ENCODE measurements at places on chromosomes 3 and 15. TPM values are rescaled to one million over a fixed set of nuclear protein-coding genes. Genes with fewer than 3 reads are reported as not detected.

The PIERCE2 gene
- total RNA-seq: 5.3 TPM

DNA sequence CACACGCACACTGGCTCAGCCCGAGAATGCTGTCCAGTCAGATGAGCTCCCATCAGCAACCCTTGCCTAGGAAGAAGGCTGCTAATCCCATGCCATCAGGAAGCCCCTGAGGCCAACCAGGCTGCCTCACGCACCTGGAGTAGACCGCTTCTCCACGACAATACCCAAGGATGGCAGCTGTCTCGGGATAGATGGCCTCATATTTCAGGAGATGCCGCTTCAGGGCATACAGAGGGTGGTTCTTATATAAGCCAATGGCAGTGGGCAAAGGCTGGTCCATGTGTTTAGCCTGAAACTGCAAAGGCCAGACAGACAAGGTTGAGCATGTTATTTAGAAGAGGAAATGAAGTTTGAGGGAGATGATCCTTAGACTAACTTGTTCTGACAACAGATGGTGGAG is 22.2 kb downstream of the XPC start:
- no peak for DNase-seq

DNA sequence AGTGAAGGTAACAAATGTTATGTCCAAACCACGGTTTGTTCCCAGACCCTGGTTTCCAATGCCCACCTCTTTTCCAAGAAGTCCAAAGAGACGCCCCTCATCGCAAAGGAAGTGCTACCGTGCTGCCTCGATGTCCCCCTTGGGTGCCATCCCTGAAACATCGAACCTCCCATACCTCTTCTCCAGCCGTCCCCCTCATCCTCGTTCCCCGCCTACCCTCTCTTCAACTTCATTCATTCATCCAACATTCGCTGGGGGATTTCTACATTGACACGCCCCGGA is 467 bp downstream of the TIPIN start:
- DNase-seq: no peak

DNA sequence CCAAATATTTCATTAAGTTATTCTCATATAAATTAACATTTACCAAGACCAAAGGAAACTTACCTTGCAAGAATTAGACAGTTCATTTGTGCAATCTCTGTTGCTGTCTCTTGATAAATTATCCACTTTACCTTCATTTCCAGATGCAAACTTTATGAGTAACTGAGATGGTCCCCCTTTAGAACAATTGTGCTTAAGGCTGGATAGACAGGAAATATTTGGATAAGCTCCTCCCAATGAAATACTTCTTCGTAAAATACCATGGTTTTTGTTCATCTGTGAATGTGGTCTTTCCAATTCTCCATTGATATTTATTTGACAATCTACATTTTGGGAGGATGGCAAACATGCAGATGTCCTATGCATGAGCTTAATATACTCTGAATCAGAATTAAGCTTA is 78.2 kb downstream of the NEDD4 start:
- no peak for DNase-seq

DNA sequence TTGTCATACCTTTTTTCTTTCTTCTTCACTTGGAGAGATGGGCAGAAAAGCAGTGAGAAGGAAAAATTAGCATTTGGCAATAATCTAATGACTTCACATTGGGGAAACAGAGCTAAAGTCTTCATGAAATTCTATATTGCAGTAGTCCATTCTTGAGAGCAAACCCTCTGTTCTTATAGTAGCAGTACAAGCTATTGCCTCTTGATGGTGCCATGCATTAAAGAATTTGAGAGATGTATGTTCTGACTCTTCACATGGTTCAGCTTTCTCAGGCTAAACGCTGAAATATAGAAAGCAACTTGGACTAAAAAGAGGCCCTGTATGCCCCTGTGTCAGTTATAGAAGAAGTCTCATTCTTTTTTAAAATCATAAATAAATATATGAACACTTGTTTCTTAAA is 36.0 kb downstream of the PHLDB2 start:
- no peak for DNase-seq

DNA sequence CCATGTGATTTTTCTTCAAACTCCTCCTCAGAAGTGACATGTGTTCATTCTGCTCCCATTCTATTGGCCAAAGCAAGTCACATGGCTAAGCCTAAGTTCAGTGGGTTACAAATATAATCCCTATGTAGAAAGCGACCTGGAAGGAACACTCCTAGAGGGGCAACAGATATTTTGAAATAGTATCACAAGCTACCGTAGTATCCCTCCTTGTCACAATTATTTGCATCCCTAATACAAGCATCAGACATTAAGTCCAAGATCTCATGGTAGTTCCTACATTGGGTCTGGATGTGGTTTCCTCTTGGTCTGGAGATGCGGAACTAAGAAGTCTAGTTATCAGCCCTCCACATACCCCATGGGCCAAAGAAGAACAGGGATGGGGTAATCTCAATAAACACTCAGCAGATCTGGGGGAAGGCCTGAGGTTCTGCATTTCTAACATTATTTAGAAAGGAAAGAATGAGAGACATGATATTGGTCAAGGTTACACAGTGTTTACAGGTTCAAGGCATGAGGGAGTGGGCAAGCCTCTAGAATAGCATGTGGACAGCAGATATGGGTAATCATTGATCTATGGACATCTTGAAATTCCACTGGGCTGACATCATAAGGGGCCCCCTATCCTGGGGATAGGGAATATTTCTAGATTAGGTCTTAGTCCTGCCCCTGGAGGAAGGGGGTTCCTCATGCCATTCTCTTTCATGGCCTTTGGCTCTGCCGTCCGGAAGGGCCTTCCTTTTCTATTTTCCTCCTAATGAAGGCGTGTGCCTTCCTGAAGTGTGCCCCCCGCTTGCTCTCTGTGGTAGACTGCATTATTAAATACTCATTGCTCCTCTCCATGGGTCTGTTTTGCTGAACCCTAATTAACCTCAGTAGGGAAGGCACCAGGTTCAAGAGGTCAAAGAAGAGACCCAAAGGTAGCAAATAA is 17.8 kb upstream of the ABHD2 start:
- DNase-seq: no peak

The CSPG4 gene
- total RNA-seq: 2.1 TPM

- no peak for DNase-seq
Observed at GRCh38 chr3:131193641-131194238, 167.1 kb downstream of the NEK11 start.

DNA sequence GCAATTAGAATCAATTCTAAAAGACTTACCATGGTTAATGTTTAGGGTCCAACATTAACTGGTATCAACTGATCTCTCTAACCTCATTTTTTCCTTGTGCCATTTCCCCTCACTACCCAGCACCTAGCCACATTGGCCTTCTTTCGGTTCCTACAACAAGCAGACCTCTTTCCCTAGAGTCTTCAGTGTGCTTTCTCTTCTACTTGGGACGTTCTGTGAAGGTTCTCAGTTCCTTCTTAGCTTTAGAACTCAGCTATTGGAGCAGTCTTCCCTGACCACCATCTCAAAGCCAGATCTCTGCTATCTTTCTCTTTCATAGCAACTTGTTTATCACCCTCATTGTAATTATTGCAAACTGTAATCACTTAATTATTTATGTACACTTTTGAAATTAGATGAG is 31.5 kb upstream of the MINDY4B start:
- no peak for DNase-seq

GRCh38 chr15:66705277-66706146 is 3.5 kb downstream of the SMAD6 start:
- DNase-seq: no peak

GRCh38 chr15:94230431-94230882 is 904 bp upstream of the MCTP2 start:
- DNase-seq: no peak

DNA sequence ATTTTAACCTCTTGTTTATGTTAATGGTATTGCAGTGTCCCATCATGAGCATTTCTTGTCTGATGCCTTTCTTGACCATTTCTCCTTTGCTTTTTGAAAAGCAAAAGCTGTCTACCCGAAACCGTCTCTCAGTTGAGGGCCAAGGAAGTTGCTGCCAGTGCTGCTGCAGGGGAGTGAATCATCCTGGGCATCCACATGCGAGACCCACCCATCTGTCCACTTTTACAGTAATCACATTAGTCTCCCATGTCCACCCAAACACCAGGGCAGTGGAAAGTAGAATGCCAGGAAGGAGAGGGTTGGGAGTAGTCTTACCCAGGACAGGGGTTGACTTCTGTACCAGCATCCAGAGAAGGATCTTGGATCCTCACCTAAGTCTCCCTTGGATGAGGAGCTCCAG is 48.6 kb upstream of the TEX264 start:
- no peak for DNase-seq

The ANKUB1 gene
- not detected for total RNA-seq

DNA sequence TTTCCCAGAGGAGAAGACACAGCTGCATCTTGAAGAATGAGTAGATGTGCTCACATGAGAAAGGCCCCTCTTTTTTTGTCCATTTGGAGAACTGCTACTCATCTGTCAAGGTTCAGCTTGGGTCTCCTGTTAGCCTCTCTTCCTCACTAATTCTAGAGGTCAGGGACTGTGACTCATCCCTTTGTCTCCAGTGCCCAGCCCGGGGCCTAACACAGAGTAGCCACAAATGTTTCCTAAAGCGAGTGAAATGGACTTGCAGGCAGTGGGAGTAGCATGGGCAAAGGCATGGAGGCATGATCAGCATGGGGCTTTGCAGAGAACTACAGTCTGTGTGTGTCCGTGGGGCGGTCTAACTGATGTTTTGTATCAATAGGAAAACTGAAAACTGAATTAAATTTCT is 33.9 kb upstream of the MRPS22 start:
- no peak for DNase-seq

The DGKG gene
- 1.5 TPM for total RNA-seq

DNA sequence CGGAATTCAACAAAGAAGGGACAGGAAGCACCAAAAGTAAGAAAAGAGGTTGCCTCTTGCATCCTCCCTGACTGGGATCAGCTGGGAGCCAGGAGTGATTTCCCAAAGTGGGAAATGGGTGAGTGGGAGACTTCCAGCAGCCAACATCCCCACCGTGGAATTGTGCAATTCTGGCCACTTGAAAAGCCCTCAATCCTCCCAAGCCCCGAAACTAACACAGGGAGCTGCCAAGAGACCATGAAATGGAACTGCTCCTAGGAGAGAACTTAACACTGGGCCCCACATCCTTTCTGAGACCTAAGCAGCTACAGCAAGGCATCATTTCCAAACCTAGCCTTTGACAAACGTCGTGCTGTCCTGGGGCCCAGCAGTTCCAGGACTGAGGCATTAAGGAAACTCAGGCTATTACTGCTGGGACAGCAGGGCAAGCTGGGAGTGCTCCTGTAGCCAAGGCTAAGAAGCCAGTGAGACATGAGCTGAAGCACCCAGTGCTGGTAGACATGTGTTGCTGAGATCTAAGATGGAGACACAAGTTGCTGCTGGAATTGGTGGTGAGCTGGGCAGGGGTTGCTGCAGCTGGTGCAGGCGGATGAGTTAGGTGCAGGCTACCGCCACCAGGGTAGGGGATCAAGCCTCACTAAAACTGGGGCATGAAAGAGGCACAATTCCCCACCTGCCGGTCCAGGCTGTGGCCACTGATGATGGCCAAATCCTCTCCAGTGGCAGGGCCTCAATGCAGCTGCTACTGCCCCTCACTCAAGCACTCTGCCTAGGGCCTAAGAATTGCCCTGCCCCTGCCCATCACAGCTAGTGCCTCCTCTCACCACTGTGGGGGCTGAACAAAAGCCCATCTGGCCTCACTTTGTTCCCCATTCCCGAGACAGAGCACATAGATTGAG is 43.9 kb downstream of the ALDH1A2 start:
- DNase-seq: no peak

The CPNE9 gene
- total RNA-seq: not detected

DNA sequence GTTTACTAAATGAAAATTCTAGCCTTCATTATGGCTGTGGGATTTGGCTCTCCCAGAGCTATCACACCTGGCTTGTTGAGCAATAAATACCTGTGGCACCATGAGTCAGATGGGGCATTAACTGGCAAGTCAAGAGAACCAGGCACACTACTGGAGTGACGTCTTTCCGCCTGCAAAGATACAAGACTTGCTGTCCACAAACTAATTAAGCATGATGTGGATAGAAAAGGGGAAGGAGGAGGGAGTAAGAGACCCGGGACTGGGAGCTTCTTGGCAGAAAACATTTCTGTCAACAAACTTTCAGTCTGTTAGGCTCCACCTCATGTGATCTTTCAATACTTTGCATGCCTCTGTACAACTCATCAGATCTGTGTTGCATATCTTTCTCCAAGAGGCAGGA is 56.5 kb downstream of the CLDN1 start:
- peak; percentile 63 for DNase-seq

DNA sequence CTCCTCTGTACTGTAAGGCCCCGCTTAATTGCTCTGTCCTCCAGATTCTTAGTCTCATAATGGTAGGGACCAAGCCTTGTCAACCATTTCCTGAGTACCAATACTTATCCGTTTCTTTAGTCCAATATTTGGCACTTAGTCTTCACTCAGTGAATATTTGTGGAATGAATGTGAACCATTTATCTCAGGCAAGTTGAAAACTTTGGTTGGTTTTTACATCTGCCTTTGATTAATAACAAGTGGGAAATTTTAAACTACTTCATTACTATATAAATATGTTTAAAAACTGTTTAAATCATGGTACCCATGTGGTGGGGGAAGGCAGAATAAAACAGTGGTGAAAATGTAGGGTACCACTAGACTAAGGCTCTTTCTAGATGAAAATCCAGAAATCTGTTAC is 15.2 kb downstream of the CA12 start:
- no peak for DNase-seq

DNA sequence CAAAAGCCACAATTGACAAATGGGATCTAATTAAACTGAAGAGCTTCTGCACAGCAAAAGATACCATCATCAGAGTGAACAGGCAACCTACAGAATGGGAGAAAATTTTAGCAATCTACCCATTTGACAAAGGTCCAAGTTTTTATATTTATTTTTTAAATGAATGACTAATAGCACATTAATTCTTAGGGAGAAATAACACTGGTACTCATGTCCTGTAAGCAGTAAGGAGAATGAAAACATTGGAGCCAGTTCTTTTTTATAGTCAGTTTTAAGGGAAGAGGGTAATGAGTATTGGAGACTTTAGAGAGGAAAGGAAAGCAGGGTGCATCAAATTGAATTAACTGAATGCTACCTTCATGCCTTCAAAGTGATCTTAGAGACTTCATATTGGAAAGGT is 404.7 kb upstream of the TGFBR2 start:
- no peak for DNase-seq

DNA sequence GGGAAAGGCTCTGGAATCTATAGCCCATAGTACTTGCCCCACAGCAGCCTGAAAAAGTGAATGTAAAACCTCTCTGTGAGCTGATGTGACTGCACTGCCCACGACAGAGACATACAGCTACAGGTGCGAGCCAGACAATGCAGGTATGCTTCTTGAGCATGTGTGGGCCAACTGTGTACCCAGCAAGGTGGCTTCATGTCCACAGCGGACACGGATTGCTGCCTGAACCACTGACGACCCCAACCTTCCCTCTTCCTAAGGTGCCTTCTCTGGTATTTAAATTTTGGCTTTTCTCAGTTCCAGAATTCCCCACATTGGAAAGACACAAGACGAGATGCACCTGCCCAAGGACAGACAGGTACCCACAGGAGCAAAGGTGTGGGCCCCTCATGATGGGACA is 65.8 kb downstream of the SCN5A start:
- peak; percentile 8 for DNase-seq

The DOCK3 gene
- total RNA-seq: 0.34 TPM

- no peak for DNase-seq
Observed at GRCh38 chr3:74287557-74287956, 326.9 kb downstream of the CNTN3 start.

The CLSTN2 gene
- 2.4 TPM for total RNA-seq
